SHP77 treated with DMSO at 0.1 percent for 48 hours (cell line): ENCODE measurements at places on chromosomes 4 and X.

GRCh38 chr4:90357117-90357710, 230.0 kb downstream of the CCSER1 start:
- no peak for DNase-seq

GRCh38 chrX:17494216-17494615, 119.2 kb downstream of the NHS start:
- DNase-seq, result no peak

- DNase-seq, result no peak
Measured at GRCh38 chr4:2408401-2408958, 10.0 kb downstream of the ZFYVE28 start.

- no peak for DNase-seq
Measured at GRCh38 chr4:4735870-4736269, 123.6 kb upstream of the MSX1 start.

DNA sequence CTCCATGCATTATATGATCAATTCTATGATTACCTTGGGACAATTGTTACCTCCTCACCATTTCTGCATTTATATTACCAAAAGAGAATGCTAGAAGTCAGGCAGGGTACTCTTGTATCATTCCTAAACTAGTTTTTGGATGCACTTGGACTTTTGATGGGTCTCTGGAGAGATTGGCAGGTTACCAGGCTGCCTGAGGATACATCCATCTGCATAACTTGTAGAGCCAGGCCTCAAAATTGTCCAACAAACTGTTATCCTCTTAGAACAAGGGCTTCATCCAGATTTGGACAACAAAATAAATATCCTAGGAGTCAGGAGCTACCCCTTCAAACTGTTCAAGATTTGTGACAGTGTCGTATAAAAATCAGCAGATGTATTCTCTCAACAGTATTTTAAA, 326.1 kb downstream of the IL15 start:
- no peak for DNase-seq

DNA sequence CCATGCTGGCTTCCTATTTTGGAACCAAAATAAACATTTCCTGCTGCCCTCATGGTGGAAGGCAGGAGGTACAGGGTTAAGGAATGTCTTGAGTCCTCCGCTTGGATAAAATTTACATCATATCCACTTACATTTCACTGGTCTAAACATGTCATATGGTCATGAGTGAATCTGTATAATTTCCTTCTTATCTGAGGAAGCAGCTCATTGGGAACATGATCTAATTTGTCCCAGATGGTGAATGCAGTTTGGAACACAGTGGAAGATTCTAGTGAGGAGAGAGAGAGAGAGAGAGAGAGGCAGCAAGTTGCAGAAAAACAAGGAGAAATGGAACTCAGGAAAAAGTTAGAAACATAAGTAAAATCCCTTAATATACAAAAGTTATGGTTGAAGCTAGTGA, 46.8 kb downstream of the MXRA5 start:
- no peak for DNase-seq

DNA sequence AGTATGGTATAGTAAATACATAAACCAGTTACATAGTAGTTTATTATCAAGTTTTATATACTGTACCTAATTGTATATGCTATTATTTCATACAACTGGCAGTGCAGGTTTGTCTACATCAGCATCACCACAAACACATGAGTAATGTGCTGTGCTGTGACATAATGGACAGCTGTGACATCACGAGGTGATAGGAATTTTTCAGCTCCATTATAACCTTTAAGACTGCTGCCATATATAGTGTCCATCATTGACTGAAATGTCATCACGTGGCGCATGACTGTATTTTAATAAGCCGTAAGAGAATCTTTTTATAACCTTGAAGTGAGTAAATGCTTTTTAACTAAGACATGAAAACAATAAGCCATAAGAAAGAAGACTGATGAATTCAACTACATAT, 44.8 kb upstream of the ANK2 start:
- no peak for DNase-seq

GRCh38 chr4:80434238-80434637, 98.7 kb downstream of the CFAP299 start:
- DNase-seq, result no peak

- no peak for DNase-seq
Measured at GRCh38 chr4:64713256-64713840, 304.1 kb upstream of the TECRL start.

DNA sequence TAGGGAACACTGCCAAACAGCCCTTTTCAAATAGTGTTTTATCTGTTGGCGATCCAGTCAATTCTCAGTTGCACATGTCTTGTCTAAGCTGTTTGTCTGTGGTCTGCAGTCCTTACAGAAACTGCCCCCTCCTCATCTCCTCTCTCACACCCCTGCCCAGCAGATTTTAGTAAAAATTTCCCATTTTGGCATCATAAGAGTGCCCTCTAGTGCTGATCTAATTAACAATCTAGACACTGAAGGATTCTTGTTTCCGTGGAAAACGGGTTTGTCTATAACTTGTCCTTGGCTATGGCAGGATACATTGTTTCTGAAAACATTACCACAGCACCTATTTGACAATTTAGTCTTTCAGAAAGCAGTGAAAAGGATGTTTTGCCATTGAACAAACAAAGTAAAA, 227.2 kb upstream of the MBNL3 start:
- no peak for DNase-seq

DNA sequence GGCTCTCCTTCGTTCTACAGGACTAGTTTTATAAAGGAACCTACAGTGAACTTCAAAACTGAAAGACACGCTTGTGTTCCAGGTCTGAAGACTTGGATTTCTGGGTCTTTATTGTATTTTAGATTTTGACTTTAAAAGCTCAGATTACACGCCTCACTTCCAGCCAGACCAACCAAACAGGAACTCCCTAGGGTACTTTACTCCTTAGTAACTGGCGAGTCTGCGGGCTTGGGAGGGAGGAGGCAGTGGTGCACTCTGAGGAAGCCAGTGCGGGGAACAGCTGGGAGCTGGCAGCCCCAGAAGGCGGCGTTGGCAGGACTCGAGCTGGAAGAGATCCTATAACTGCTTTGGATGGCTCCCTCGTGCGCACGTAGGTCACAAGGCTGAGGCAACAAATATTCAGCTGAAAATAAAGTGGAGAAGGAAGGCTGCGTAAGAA, 391 bp upstream of the PHKA1 start:
- peak; percentile 20 for DNase-seq

DNA sequence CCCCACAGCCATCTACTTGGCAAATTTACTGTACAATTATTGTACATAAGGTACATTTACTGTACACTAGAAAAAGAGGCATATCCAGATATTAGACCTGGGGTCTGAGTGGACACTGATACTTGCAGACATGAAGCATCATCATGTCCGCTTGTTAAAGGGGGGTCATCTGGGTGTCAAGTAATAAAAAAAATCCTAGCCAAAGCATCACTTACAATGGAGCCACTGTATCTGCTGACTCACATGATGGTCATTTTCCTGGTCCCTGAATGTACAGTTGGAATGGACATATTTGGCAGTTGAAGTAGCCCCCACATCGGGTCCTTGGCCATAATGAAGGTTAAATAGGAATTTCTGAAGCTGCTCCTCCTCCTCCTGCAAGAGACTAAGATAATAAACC, 228.8 kb downstream of the THOC2 start:
- DNase-seq, result no peak

- DNase-seq, result no peak
Measured at GRCh38 chr4:113979905-113980615, 613 bp upstream of the ARSJ start.

DNA sequence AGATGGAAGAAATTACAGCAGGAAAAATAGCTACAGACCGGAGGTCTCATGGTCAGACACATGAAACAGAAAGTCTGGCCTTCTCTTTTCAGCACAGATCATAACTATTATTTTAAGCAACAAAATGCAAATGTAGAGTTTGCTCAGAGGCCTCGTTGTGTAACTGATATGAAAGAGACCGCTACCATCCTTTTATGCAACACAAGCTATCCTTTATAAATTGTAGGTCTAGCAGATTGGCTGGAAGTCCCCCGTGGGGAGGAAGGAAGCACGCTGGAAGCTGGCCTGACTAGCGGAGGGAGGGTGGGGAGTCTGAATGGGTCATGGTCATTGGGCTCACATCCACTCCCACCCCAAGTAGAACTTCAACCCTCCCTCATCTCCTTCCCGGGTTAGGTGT, 27.7 kb downstream of the DMP1 start:
- DNase-seq, result no peak

DNA sequence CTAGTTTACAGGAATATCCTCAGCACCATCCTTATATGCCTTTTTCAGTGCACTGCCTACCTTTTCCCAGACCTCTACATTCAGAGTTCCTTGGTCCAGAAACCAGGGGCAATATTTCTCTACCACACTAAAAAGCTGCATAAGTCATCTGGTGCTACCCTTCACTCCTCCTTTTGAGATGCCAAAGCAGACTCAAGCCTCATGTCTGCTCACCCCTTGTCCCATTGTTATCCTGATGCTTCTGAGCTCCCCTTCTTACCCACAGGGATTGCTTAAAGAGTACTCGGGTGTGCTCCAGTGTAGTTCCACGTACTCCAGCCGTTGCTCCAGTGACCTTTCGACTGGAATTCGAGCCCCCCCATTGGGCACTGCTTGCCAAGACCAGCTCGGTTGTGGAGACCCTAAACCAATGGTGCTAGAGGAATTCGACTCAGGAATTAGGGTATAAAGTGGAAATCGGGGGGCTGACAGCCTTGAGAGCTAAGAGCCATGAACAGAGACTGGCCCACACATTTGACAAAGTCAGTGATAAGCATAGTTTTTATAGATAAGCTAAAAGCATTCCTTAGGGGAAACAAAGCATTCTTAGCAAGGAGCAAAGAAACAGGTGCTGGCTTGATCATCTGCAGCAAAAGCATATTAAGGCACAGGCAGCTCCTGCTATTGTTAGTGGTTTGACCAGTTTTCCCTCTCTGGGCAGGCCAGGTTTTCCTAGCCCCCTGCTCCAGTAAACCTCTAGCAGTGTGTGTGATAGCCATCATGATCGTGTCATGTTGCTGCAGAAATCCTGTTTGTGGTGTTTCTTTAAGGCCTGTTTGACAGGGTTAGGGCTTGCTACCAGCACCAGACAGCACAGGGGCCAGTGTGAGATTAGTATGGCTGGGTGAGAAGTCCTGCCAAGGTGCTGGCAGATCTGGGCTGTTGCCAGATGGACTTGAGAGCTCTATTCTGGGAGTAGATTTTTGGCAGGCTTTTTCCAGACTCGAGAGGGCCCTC, 57.5 kb upstream of the WDR1 start:
- no peak for DNase-seq

DNA sequence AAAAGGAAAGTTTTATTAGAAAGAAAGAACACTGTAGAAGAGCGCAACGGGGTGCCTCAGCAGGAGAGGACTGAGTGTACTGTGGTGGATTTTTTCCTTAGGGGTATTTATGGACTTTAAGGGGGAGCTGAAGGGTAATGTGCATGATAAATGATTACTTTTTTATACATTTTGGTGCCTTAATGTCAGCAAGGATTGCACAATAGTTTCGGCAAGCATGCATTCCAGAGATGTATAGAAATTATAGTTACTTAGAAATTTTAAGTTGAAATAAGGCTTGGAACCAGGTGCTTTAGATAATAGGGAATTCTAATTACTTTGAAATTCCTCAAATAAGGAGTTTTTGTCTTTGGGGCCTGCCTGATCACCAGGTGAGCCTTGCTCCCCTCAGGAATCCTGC, 30.5 kb upstream of the SERPINA7 start:
- DNase-seq, result no peak

- DNase-seq, result no peak
Measured at GRCh38 chr4:2251073-2251794, 9.3 kb upstream of the HAUS3 start.

DNA sequence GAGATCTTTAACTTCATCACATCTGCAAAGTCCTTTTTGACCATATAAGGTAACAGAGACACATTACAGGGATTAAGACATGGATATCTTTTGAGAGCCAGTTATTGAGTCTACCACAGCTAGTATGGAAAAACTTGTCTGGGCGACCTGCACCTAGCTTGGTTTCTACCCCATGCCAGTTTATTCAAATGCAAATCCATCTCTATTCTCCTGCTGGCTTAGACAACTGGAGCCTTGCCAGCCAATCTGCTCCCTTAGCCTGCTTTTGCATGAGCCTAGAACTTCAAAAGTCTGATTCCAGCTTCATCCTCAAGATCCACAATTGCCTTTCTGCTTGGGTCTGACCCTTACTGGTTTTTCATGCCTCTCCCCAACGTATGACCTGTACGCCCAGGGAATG, 212.0 kb upstream of the AFF2 start:
- DNase-seq, result no peak

GRCh38 chr4:87704001-87704400, 53.9 kb downstream of the DMP1 start:
- no peak for DNase-seq

DNA sequence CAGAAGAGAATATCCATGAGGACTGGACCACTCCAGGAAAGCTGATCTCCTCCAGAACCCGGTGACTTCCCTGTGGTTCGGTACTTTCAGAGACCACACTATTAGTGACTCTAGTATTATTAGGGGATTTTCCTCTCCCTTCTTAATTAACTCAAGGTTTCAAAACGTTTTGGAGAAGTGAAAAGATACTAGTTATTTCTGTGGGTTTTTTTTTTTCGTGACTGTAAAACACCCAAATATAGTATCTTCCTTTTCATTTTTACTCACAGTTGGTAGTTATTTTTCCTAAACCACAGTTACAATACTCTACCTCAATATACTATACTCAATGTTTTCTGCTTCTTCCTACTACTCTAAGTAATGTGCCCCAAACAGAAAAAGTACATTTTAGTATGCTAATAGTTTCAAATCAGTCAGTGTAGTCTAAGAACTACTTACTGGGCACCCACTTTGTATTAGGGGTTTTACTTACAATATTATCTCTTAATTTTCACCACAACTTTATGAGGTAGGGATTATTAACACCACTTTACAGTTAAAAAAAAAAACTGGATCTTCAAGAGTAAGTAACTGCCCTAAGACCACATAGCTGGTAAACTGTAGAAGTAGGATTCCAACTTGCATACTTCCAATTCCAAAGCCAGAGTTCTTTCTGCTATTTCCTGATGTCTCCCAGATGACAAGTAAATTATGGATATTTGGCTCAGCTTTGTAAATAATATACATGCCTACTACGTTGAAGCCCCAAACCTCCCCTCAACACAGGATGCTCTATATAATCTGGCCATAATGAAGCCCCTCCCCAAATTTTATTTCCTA, 45.0 kb downstream of the SLC9A7 start:
- DNase-seq, result no peak
